Gastroesophageal sphincter (tissue), 4 donors: ENCODE measurements at places on chromosomes 12 and 14. TPM values are rescaled to one million over a fixed set of nuclear protein-coding genes. Genes with fewer than 3 reads are reported as not detected.

CISTR gene
- not detected for total RNA-seq

C12orf54 gene
- total RNA-seq, result not detected

RTL1 gene
- total RNA-seq, result 0.31 TPM

TM7SF3 gene
- 87.5 TPM for total RNA-seq

LBHD2 gene
- total RNA-seq, result not detected

TMEM229B gene
- 3.9 TPM for total RNA-seq

SLC6A12 gene
- total RNA-seq, result not detected

SLC6A15 gene
- total RNA-seq, result 0.54 TPM

KRT78 gene
- 9.5 TPM for total RNA-seq

RNU4-1 gene
- under 0.01 TPM for total RNA-seq

LRP1-AS gene
- total RNA-seq, result not detected

FOXM1 gene
- 1.3 TPM for total RNA-seq

TAS2R50 gene
- total RNA-seq, result 7.2 TPM

APOLD1 gene
- total RNA-seq, result 25.2 TPM

XPOT gene
- 33.4 TPM for total RNA-seq

ISCU gene
- 299 TPM for total RNA-seq

KRT6A gene
- total RNA-seq, result 48.7 TPM

SUSD6 gene
- 39.2 TPM for total RNA-seq

NDRG2 gene
- 177 TPM for total RNA-seq

TRPV4 gene
- total RNA-seq, result 0.82 TPM

SLC17A8 gene
- not detected for total RNA-seq

FGD4 gene
- 22.1 TPM for total RNA-seq

TAS2R7 gene
- total RNA-seq, result not detected

PELI2 gene
- total RNA-seq, result 10.5 TPM

OR4E2 gene
- not detected for total RNA-seq

ADAM20 gene
- 1.6 TPM for total RNA-seq

MIP gene
- not detected for total RNA-seq

NTF3 gene
- total RNA-seq, result 4.2 TPM

KRT71 gene
- not detected for total RNA-seq

JPH4 gene
- 1.6 TPM for total RNA-seq

PTGER2 gene
- 12.5 TPM for total RNA-seq

SERPINA9 gene
- total RNA-seq, result not detected

TMBIM6 gene
- total RNA-seq, result 251 TPM

OTX2 gene
- not detected for total RNA-seq

CAPZA3 gene
- total RNA-seq, result not detected

DNAI7 gene
- 0.73 TPM for total RNA-seq

PLA2G1B gene
- not detected for total RNA-seq

TAS2R9 gene
- not detected for total RNA-seq

VWF gene
- 209 TPM for total RNA-seq

IGF1 gene
- total RNA-seq, result 31.0 TPM

RNF31 gene
- total RNA-seq, result 38.9 TPM

PLCZ1 gene
- total RNA-seq, result not detected

RPL6 gene
- 947 TPM for total RNA-seq

BRMS1L gene
- total RNA-seq, result 5.4 TPM

PABPN1 gene
- total RNA-seq, result 57.3 TPM

PROX2 gene
- 0.08 TPM for total RNA-seq

TMEM117 gene
- total RNA-seq, result 7.8 TPM

PLEKHH1 gene
- total RNA-seq, result 4.1 TPM

CLEC2B gene
- total RNA-seq, result 3.4 TPM

NEUROD4 gene
- total RNA-seq, result not detected

SERPINA1 gene
- total RNA-seq, result 16.0 TPM

ANKRD33 gene
- total RNA-seq, result not detected

STAT2 gene
- total RNA-seq, result 94.6 TPM

ACOT2 gene
- total RNA-seq, result 156 TPM

KRT77 gene
- total RNA-seq, result not detected

TPPP2 gene
- not detected for total RNA-seq

ZDHHC22 gene
- total RNA-seq, result not detected

ANG gene
- 22.6 TPM for total RNA-seq

SCARB1 gene
- 11.4 TPM for total RNA-seq

BMAL2 gene
- total RNA-seq, result 3.0 TPM
